ENCODE measurements at places on chromosomes 6 and 20.

GRCh38 chr6:116217069-116217468 is 36.8 kb downstream of the TSPYL4 start:
- no peak for DNase-seq

DNA sequence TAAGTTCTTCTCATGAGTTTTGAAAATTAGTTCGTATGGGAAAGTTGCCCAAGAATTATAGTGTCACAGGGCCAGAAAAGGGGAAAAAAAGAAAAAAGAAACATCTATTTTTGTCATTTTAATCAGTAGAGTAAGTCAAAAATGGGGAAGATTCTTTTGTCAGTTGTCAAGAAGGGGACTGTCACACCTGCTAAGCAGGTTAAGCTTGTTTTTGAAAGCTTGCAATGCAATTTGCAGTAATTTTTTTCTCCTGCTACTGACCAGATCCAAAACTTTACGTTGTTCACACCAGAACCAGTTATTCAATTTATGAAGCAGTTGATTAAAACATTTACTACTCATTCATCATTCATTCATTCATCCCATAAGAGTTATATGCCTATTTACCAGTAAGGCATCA is 171.4 kb downstream of the SOX4 start:
- DNase-seq = no peak

GRCh38 chr20:59923514-59923913 is 9.9 kb downstream of the SYCP2 start:
- no peak for DNase-seq

- DNase-seq = no peak
These were observed 144.1 kb downstream of the QRSL1 start for GRCh38 chr6:106773522-106773921.

DNA sequence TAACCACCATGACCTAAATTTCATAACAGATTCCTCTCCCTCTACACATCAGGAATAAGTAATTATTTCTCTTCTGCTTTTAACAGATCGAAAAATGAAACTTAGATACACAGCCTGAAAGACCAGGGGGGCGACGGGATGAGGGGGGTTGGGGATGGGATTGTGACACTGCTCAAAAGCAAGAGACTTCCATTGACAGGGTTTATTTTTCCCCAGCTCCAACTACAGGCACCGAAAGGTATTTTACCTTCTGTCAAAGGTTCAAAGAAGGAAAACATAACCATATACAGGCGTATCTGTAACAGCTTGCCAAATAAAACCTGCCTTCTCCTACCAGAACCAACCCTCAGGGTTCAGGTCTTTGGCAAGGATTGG is 1.3 kb downstream of the EPHA7 start:
- no peak for DNase-seq

DNA sequence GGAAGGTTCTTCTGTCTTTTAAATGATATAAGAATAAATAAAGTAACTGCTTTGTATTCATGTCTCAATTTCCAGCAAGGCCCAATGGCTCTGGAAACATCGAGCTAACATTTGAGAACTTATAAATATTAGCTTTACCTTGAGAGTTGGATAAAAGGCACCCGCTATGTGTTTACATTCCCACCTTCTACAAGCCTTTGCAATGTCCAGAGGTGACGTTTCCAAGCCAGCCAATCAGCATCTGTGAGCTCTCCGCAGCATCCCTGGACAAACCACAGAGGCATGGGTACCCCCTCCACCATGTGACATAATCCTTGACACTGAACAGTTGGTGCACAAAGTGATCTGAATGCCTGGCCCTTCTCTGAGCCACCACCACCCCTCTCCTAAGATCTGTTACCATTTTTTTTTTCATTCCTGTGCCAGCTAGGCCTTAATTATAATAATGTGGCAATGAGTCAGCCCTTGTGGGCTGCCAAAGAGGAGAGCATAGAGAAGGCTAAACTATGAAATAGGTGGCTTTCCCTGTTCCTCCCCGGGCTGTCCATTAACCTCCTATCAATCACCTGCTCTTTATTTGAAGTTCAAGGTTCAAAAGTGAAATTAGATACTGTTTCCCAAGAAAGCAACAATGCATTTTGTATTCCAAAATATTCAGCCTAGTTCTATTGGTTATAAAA is 4.1 kb downstream of the CBLN4 start:
- DNase-seq = no peak

DNA sequence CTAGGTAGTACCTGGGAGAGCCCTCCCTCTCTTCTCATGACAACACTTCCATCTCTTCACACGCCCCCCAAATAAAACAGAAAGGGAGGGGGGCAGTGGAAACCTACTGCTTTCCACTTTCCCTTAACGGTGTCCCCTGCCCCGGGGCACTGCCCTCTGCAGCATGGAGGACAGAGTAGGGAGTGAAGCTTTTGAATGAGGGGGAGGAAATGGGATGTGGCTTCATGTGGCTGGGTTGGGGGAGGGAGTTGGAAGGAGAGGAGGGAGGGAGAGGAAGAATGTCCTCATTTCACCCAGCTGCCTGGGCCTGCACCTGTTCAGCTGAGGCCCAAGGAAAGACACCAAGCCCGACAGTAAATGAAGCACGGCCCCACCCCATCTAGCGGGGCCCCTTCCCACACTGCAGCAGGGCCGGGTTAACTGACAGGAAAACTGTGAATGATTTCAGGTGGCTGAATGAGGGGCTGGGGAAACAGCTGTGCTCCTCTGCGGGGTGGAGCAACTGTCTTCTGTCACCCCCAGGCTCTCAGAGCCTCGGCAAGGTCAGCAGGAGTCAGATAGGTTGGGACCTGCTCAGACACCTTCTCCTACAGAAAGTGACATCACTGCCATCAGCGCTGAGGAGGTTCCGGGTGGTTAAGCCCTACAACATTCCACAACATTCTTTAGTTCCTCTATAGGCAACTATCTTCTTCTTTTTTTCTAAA is 40.0 kb upstream of the TAF8 start:
- no peak for DNase-seq

All from activated CD4-positive, CD25-positive, alpha-beta regulatory T cell (primary cell).